ENCODE measurements at places on chromosomes 5 and 9.

- no peak for DNase-seq
These were observed 48.4 kb upstream of the EPB41L4A start for GRCh38 chr5:112467485-112467884.

DNA sequence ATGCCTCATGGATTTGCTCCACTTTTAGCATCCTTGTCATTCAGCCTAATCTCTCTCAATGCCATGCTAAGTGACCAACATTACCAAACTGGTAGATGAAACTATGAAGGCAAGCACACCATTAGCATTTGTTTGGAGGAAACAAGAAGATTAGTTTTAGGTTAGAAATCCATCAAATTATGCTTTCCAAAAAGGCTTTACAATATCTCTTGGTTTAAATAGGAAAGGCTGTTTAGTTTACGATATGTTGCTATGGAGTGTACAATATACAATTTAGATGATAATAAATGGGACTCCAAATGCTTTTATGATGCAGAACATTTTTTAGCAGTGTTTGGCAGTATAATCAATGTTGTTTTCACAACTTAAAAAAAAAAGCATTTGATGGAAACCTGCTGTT, 47.8 kb upstream of the CTXN3 start:
- no peak for DNase-seq

DNA sequence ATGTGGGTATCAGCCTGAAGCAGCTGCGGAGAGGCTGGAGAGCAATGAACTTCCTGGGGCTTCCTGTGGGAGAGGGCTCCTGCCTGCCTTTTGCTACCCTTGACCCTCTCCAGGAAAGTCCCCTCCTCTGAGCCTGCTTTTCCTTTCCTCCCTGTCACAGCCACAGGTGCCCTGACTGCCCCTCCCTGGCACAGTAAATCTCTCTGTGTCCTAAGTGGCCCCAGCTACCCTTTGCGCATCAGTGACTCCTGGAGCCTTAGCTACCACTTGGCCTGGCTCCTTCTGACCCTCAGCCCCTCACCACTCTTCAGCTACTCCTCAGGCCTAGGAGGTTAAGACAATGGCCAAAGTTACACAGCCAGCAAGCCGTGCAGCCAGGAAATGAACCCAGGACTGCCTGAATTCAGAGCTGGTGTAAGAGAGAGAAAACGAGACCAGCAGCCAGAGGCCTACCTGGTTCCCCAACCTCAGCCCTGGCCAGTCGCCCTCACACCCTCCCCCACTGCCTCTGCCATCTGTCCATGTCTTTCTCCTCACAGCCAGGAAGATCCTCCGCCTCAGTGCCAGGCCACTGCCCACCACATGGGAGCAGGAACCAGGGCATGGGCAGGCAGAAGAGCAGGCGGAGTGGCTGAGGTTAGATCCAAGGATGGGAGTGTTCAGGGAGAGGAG, 18.6 kb downstream of the CNTFR start:
- no peak for DNase-seq

- no peak for DNase-seq
These were observed 292.9 kb downstream of the CDH18 start for GRCh38 chr5:19694949-19695611.

DNA sequence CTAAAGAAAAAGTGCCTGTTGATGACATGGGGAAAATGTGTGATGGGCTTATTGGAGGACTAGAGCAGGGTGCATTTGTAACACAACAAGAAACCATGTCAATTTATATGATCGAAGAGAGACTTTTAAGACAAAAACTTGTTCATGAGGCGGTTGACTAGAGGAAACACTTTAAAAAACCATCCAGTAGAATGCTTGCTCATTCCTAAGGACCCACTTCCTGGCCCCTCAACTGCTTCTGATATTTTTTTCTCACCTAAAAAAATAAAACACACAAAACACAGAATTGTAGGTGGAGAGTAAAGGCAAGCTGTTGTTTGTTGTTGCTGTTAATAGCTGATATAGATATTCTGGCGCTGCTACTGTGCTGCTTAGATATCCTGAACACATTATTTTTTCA, 50.6 kb downstream of the SPIN1 start:
- no peak for DNase-seq

GRCh38 chr9:26904671-26905070, 12.1 kb upstream of the CAAP1 start:
- no peak for DNase-seq

DNA sequence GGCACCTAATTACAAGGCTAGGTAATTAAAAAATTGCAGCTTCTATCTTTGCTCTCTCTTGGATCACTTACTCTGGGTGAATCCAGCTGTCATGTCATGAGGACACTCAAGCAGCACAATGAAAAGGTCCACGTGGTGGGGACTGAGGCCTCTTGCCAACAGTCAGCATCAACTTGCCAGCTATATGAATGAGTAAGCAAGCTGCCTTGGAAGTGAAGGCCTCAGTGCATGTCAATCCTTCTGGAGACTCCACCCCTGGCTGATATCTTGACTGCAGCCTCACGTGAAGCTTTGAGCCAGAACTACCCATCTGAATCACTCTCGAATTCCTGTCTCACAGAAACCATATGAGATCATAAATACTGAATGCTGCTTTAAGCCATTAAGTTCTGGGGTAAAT, 140.5 kb downstream of the SNX18 start:
- no peak for DNase-seq

DNA sequence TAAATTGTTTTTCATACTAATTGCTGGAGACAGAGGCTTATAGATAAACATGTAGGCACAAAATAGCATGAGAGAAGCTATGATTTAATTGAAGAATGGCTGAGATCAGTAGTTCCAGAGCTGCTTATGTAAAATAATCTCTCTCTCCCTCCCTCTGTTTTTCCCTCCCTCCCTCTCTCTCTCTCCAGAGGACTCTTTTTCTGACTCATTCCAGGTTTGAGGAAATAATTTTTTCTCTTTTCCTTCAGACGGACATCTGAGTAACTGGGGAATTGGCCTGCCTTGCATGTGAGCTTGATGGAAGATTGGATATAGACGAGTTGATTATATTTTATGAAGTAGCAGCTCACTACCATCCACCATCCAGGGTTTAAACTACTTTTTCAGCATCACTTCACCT, 35.5 kb downstream of the KCTD16 start:
- no peak for DNase-seq

DNA sequence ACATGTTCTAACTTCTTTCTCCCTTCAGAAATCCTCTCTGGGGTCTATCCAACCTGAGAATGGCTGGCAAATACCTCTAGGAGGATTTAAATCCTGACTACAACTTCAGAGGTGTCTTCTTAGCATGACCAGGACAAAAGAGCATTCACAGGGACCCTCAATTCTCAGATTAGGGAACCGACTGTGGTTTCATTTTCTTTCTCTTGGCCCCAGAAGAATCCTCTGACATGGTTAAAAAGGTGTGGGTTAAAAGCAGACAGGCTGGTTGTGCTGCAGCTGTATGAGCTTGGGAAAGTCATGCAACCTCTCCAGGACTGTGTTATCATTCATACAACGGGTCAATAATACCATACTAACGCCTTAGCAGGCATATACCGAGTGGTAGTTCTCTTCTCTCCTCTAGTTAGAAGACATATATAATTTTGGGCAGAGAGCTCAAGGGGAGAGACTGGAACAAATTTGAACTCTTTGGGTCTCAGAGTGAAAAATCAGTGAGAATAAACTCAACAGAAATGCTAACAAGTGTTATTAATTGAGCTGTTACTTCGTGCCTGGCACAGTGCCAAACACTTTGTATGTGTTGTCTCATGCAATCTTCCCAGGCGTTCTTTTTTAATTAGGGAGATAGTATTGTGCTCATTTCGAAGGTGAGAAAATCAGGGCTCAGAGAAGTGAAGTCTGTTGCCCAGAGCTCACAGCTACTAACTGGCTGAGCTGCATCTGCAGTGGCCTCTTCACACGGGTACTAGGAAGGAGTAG, 35.2 kb downstream of the INSYN2B start:
- DNase-seq, result no peak

GRCh38 chr5:179455320-179455719, 95.0 kb upstream of the RUFY1 start:
- DNase-seq, result no peak

DNA sequence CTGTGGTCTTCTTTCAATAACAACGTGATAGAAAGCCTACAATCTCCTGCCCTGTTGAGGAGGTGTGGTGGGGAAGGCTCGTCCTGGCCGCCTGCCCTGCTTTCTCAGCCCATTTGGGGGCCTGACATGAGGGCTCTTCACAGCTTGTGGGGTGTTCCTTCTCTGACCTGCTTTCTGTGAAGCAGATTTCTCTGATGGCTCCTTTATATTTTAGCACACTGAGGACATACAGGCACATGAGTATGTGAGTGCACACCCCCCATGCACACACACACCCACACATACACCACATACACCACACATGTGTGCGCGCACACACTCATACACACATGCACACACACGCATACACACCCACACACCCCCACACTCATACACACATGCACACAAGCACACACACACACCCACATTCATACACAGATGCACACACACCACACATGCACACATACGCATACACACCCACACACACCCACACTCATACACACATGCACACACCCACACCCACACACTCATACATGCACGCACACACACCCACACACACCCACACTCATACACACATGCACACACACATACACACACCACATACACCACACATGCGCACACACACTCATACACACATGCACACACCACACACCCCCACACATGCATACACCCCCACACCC, 117.5 kb downstream of the COL5A1 start:
- no peak for DNase-seq
